ENCODE measurements at places on chromosomes 1 and 21.

GRCh38 chr1:119885903-119886783 is 10.2 kb downstream of the ADAM30 start:
- peak; percentile 54 for DNase-seq

GRCh38 chr1:107247679-107248078 is 106.8 kb downstream of the NTNG1 start:
- DNase-seq = no peak

- DNase-seq = no peak
Observed at GRCh38 chr21:42343963-42344510, 6.8 kb downstream of the TFF2 start.

DNA sequence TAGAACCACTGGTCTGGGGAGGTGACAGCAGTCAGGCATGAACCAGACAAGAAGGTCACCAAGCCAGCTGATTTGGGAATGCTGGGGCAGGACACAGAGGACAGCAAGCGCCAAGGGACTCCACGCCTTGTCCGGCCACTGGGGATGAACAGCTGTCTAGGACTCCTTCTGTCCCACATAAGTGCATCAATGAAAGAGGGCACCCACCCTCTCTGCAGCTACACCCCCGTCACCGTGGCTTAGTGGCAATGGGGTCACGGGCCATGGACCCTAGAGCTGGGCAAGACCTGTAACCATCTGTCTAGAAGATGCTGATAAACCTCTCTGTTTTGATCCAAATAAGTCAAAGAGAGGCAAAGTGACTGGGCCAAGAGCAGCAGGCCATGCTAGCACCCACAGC is 16.8 kb downstream of the UBE2G2 start:
- DNase-seq = no peak

DNA sequence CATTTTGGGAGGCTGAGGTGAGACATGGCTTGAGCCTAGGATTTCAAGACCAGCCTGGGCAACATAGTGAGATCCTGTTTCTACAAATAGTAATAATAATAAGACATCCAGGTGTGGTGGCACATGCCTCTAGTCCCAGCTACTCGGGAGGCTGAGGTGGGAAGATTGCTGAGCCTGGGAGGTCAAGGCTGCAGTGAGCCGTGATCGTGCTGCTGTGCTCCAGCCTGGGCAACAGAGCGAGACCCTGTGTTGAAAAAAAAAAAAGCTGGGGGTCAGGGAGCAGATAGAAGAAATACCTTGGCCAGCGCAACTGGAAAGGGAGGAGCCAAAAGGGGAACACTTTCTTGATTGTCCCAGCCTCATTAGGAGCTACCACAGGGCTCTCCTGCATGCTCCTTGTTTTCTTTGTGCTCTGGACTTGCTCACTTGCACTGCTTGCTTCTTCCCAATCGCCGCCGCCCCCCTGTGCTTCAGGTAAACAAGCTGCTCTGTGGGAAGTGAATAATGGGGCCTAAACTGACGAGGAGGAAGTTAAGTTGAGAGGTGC is 31.1 kb downstream of the PBX1 start:
- no peak for DNase-seq

GRCh38 chr1:153533689-153534201 is 2.0 kb downstream of the S100A6 start:
- peak; percentile 17 for DNase-seq

DNA sequence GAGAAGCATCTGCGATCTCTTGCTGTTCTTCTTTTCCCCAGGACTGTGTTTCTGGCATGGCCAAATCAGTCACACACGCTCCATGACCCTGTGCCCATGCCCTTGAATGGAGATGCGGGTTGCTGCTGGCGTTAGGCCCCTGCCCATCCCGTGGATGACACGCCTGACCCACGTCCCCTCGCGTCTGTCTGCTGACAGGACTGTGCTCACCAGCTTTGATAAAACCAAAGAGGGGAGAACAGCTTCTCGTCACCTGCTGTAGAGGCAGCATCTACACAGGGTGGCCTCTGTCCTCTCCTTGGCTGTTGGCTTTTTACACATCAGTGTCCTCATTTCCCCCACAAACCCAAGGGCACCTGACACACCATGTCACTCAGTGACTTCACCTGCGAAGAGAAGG is 6.9 kb downstream of the MT1HL1 start:
- DNase-seq = no peak

DNA sequence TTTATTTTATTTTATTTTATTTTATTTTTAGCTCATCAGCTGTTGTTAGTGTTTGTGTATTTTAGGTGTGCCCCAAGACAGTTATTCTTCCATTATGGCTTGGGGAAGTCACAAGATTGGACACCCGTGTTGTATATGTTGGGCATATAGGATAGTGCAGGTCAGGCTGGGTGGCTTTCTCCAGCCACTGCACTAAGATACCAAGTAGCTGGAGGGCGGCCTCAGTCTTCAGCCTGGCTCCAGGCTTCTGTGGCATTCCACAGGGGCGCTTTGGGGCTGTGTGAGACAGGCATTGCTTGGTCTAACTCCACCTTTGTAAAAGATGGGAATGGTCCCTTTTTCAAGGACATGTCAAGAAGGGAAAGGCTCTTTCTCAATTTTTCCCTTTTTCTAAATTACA is 16.5 kb downstream of the RRP1B start:
- no peak for DNase-seq

DNA sequence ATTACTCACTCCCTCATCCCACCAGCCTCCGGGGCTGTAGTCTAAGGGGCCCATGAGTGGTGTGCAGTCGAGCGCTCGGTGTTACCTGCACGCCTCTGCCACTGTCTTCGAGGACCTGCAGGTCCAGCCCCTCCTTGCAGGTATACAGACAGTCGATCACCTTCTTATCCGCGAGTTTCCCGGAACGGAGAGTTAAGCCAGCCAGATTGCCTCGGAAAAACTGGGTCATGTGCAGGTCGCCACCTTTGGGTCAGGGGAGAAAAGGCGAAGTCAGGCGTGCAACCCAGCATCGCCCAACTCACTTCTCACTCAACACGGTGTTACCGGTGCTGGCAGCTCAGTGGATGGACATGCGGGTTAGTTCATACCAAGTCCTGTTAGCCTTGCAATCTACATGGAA is 84.3 kb downstream of the PIK3CD start:
- DNase-seq = no peak

All from CD4-positive, alpha-beta T cell treated with Interleukin-12 subunit alpha and Interleukin-12 subunit beta, for 1 hour (primary cell).